Fibroblast of mammary gland (primary cell): ENCODE measurements at places on chromosomes 7 and 10.

- no peak for DNase-seq
Observed at GRCh38 chr10:37819797-37820196, 37.6 kb downstream of the ZNF248 start.

GRCh38 chr7:41656366-41656765 lies 46.5 kb downstream of the INHBA start:
- peak; percentile 73 for DNase-seq

GRCh38 chr7:12403287-12404181 lies at the start of gene VWDE:
Gene VWDE, minus strand, starts transcription at chr7:12403865. Its CDS starts 149 bp downstream, at chr7:12403716.
- peak; percentile 10 for DNase-seq

GRCh38 chr10:59354434-59354833 lies 7.9 kb downstream of the FAM13C start:
- no peak for DNase-seq
